Stimulated activated memory B cell treated with anti-CD40 and anti-IgM and Interleukin-4, amounts not matched to agents 10 μg/mL and 1 μg/mL and 100 μg/mL, for 72 hours (primary cell): ENCODE measurements at places on chromosomes 13 and 19.
A peak's percentile ranks its signal among the peaks of the same experiment; 100 is the strongest.

DNA sequence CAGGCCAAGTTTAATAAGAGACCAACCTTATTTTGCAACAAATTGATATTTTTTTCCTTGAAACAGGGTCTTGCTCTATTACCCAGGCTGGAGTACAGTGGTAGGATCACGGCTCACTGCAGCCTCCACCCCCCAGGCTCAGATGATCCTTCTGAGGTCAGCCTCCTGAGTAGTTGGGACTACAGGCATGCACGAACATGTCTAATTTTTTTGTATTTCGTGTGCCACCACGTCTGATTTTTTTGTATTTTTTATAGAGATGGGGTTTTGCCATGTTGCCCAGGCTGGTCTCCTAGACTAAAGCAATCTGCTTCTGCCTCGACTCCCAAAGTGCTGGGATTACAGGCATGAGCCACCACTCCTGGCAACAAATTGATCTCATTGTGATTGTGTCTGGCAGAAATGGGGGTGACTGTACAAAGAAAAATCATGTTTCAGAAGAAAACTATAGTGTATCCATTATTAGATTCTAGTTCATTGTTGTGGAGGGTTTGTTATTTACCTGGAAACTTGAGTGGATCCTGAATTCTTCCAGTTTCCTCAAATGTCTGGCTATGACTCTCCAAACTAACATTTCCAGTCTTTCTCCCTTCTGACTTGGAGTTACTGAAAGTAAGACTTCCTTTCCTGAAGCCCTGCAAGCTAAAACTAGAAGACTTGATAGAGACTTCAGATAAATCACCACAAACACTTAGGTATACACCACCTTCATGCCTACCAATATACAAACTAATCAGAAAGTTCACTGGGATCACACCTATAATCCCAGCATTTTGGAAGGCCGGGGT lies 17.3 kb upstream of the AKT2 start:
- no peak for ATAC-seq

DNA sequence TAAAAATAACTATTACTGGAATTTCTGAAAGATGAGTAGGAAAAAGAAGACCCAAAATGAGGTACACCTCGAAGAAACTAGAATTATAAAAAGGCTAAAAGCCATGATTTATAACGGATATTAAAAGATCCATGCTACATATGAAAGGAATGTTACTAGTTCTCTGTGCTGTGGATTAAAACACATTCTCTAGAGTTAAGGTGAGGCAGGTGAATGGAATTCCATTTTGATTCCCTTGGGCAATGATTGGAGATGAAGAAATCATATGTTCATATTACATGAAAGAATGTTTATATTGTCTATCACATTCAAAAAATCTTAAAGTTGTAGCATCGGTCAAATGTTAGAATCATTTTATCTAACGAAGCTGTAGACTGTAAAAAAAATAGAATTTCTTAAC lies 783.7 kb downstream of the PCDH9 start:
- ATAC-seq: no peak

GRCh38 chr13:98175043-98175442 lies 2.0 kb downstream of the RNF113B start:
- ATAC-seq: no peak

DNA sequence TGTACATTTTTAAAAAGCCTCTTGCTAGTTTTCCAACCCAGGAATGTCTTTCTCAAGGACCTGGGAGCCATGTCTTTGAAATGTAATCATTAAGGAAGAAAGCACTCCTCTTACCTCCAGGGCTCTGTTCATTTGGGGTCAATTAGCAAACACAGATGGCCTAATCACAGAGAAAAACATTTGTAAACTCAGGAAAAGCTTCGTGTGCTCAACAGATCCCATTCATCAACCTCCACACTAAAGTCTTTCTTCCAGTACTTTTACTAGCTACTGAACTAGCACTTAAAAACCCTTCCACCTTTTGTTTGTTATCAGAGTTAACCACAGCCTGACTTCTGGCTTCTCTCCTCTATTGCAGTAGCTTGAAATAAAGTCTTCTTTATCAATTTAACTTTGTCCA lies 441.4 kb downstream of the PCDH20 start:
- no peak for ATAC-seq

- ATAC-seq: no peak
These were observed 16.1 kb upstream of the TPT1 start for GRCh38 chr13:45356966-45357672.

DNA sequence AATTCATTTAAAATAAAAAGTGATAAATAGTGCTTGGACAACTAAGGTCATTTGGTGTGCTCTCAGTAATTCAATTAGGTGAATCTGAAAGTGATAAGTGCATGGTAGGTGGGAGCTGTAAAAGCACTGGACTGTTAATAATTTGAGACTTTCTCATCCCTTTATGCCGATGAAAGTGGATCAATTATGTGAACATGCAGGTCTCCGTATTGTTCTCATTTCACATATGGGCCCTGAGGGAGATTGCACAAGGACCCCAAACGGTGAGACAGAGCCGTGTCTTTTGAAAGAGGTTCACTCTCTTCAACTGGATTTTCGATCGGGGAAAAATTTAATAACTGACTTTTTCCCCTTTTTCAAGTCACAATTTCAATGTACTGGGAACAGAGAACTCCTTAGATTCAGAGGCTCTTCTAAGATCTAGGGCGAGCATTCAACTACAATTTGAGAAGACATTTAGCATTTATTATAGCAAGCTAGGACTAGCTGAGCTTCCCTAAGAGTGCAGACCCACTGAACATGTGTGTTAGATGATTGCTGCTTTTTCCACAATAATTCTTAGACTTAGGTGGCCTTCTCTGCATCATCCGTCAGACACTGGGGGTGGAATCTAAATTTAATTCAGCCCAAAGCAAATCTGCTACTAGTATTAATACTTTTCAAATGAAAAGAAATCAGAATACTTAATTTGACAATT lies 347.6 kb downstream of the OXGR1 start:
- no peak for ATAC-seq

DNA sequence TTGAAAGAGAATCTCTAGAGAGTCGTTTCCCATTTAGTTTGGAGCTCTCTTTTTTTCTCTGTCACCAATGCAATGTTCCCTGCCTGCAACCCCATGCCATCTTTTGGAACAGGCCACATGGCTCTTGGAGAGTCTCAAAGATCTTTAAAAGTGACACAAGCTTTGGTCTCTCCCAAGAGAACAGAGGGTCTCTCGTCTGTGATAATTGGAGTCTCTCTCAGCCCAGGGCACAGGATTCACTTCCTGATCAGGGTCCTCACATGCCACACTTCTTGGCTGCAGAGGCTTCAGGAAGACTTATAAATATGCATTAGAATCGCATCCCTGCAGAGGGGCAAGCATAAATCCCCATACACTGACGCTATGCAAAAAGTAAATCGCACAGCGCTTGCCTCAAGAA lies 240.5 kb downstream of the IRS2 start:
- no peak for ATAC-seq

GRCh38 chr19:40716031-40716481 lies 630 bp downstream of the COQ8B start:
- no peak for ATAC-seq

DNA sequence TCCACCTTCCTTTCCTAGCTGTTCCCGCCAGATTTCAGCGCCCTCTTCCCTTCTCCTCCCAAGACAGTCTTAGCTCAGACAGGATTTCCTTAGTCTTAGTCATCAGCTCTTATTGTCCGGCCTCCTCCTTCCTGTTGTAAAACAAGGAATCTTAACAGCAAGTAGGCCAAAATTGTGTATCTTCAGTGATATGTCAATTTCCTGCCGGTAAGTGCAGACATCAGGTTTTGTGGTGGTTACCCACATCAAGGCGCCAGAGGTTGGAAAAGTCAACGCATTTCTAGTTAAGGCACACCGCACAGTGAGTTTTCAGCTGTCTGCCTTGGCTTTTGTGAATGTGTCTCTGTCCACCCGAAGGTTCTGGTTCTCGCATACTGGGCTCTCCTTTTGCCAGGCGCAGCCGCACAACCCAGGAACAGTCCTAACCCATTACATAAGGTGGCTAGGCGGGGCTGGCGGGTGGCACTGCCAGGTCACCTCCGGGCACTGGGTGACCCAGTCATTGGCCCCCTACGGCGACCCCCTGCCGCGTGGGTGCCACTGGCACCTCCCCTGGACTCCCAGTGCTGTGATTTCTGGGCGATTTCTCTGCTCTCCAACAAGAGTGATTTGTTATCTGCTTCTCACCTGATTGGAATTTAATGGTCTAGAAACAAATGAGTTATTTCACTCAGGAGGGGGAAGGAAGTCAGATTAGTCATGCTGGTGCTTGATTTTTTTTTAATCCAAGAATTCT lies 12.9 kb downstream of the COL4A2 start:
- ATAC-seq: peak; percentile 31

GRCh38 chr19:10882108-10882457 lies 10.7 kb downstream of the CARM1 start:
- no peak for ATAC-seq

- no peak for ATAC-seq
These were observed 2.4 kb upstream of the ITGBL1 start for GRCh38 chr13:101449790-101450748.

DNA sequence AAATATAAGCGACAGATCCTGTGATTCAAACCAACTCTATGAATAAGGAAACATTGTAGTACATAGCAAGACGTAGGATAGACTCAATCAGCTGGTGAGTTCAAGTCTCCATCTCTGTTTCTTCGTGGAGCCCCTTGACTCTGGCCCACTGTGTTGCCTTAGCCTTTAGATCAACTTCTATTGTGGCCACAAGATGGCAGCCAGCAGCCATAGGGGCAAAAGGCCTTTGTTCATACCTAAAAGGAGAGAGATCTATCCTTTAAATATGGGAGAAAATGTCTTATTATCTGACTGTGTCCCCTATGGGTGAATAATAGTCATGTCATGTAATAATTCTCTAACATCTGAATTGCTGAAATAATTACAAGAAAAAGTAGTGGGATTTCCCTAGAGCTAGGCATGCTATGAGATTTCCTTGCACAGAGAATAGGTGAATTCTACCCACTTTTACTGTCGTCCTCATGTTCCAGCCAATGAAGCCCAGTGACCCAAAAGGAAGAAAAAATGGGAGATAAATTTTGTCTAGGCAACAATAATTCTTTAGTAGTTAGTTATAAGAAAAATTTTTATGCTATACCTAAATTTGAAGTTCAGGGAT lies 129.4 kb downstream of the PCDH20 start:
- no peak for ATAC-seq

DNA sequence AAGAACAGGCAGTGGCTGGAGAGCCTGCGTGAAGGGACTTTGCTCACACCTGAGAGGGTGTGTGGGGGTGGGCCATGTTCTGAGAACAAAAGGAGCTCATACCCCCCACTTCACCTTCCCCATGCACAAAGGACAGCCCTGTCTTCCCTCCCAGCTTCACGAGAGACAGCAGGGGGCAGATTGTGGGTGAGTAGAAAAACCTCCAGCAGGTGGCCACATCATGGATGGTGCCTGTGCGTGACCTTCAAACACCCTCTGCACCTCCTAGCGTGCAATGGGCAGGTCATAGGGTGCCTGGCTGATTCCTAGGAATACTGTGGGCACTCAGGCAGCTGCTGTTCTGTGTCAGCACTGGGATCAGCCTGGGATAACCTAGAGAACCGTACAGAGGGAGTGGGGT lies 36.3 kb upstream of the PSG9 start:
- ATAC-seq: no peak

- no peak for ATAC-seq
These were observed 75.6 kb upstream of the RFC3 start for GRCh38 chr13:33742321-33742720.

- no peak for ATAC-seq
These were observed 188.7 kb downstream of the TM9SF2 start for GRCh38 chr13:99689955-99690354.

DNA sequence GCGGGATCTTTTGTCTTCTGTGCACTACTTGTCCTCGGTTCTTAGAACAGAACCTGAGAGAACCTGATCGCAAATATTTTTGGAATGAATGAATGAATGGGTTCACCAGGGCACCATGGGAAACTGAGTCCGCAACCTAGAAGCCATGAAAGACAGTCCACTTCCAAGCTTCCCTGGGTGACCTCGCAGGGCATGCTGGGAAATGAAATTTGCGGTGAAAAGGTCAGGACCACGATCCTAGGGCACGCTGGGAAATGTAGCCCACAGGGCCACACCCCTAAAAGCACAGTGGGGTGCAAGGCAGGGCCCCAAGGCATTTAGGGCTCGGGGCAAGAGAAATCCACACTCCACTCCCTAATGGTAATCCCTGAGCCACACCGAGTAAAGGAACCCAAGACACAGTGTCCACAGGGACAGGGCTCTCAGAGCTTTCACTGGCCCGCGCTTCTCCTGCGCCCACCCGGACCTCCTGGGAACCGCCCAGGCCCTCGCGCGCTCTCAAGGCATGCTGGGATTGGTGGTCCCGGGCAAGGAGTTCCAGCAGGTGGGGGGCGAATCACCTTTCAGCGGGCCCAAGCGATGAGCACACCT lies 1.1 kb upstream of the PPP1R12C start:
- no peak for ATAC-seq

DNA sequence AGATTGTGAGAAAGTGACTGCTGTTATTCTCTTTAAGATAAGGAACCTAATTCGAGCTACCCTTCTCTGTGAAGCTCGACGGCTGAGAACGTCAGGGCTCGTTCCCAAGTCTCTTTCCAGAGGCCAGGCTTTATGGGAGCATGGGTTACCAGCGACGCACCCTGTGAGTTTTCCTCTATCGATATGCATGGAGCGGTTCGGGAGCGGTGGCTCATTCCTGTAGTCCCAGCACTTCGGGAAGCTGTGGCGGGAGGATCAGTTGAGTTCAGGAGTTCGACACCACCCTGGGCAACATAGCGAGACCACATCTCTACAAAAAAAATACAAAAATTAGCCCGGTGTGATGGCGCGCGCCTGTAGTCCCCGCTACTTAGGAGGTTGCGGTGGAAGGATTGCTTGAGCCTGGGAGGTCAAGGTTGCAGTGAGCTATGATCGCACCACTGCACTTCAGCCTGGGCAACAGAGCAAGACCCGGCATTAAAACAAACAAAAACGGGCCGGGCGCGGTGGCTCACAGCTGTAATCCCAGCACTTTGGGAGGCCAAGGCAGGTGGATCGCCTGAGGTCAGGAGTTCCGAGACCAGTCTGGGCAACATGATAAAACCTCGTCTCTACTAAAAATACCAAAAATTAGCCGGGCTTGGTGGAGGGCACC lies 681 bp upstream of the ZNF606 start:
- no peak for ATAC-seq

DNA sequence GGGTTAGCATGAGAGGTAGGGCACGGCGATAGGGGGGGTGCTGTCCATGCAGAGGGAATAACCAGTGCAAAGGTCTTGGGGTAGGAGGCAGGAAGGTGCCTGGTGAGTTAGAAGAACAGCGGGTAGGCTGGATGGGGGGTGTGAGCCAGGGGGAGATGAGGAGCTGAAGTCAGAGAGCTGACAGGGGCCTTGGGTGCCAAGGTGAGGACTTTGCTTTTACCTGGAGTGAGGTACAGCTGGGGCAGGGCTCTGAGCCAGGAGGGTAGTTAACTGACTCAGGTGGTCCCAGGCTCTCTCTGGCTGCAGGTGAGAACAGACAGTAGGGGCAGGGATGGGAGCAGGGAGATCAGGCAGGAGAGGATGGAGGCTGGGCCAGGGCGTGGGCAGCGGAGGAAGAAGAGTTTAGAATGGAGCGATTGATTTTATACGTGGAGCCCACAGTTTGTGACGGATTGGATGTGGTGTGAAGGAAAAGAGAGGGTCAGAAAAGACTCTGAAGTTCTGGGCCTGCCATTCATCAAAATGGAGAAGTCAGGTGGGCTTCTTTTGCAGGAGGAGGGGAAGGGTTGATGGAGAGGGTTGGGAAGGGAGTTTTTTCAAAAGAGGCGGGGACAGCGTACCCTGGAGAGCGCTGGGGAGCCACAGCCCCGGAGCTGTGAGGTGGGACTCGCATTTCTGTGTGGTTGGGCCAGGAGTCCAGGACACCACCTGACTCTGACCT lies 1.2 kb upstream of the GRAMD1A start:
- ATAC-seq: peak; percentile 46

GRCh38 chr19:43784241-43784980 lies 3.6 kb upstream of the KCNN4 start:
- no peak for ATAC-seq
